ELF-1 (cell line): ENCODE measurements at places on chromosomes 16 and 17.
A peak's percentile ranks its signal among the peaks of the same experiment; 100 is the strongest.

GRCh38 chr16:1032607-1033006 is 39.9 kb upstream of the SSTR5 start:
- no peak for DNase-seq

- DNase-seq, result peak; percentile 56
Measured at GRCh38 chr17:30716461-30717290, 107.8 kb downstream of the CRLF3 start.

DNA sequence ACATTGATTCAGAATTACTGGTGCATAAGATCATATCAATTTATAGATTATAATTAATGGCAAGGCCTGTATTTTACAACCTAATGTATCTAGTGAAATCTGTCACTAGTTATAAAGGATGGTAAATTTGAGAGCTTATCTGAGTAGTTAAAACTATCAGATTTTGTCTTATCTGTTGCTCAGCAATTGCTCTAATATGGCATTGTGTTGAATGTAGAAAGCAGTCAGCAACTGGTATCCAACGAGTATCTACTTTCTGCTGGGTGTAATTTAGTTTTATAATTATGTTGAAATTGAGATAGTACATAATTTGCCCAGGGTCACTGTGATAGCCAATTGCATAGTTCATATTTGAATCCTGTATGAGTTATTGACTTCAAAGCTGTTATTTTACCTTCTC is 1005.7 kb downstream of the CDH11 start:
- DNase-seq, result no peak

- no peak for DNase-seq
Measured at GRCh38 chr17:27994586-27994985, 47.9 kb upstream of the NLK start.

DNA sequence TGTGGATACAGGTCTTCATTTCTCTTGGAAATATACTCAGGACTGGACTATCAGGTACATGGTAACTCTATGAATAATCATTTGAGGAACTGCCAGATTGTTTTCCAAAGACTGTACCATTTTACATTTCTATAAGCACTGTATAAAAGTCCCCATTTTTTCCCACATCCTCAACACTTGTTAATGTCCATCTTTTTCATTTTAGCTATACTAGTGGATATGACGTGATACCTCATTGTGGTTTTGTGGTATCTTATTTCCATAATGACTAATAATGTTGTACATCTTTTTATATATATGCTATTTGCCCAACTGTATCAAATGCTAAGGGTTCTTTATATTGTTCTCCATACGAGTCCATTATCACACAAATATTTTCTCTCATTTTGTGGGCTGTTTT is 22.9 kb downstream of the NUP88 start:
- no peak for DNase-seq

- no peak for DNase-seq
Measured at GRCh38 chr16:23195366-23195978, 12.9 kb downstream of the SCNN1G start.

GRCh38 chr16:5379954-5380353 is 282.4 kb upstream of the EEF2KMT start:
- DNase-seq, result no peak

GRCh38 chr17:55452139-55452790 is 30.6 kb upstream of the MMD start:
- no peak for DNase-seq

- no peak for DNase-seq
Measured at GRCh38 chr17:47225436-47225858, 16.3 kb downstream of the MYL4 start.

DNA sequence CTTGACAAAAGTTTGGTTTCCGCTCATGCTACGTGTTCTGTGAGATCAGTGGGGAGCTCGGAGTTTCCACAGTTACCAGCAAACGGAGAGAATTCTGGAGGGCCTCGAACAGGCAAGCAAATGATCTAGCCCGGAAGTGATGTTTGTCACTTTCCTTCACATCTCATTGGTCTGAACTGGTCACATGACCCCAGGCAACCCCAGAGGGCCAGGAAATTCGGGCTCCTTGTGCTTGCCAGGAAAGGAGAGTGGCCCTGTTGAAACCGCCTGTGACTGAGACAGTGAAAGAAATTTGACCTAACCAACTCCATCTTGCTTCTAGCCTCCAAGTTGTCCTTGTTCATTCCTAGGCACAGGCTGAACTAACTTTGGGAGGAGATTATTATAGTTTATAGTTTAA is 23.0 kb downstream of the SPPL2C start:
- peak; percentile 19 for DNase-seq

DNA sequence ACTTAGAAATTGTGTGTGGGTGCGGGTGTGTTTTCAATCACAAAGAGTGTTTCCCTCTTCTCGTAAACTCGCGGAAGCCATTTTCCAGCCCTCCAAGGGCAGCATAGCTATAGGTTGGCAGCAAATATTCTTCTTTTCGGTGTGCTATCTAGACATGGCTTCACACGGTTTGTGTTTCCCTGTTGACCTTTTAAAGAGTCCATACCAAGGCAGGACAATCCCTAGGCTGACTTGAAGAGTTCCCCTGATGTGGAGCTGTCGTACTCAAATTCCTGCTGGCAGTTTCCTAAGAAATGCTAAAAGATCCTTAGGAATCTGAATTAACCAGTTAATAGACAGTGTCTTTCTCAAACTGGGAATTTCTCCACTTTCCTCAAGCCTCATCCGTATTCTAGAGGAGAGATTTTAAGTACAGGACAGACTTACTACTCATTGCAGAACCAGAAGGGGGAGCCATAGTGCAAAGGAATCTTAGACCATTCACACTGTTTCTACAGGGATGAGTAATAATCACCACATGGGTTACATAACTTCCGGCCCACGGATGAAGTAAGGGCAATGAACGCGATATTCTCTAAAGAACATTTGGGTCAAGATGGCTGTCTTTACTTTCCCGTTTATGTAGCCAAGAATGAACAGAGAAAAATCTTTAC is 288.6 kb upstream of the ELAC2 start:
- peak; percentile 18 for DNase-seq

- DNase-seq, result no peak
Measured at GRCh38 chr17:10053782-10054540, 144.4 kb downstream of the GAS7 start.
